ENCODE measurements at places on chromosomes 16 and 17. TPM values are rescaled to one million over a fixed set of nuclear protein-coding genes. Genes with fewer than 3 reads are reported as not detected.

DNA sequence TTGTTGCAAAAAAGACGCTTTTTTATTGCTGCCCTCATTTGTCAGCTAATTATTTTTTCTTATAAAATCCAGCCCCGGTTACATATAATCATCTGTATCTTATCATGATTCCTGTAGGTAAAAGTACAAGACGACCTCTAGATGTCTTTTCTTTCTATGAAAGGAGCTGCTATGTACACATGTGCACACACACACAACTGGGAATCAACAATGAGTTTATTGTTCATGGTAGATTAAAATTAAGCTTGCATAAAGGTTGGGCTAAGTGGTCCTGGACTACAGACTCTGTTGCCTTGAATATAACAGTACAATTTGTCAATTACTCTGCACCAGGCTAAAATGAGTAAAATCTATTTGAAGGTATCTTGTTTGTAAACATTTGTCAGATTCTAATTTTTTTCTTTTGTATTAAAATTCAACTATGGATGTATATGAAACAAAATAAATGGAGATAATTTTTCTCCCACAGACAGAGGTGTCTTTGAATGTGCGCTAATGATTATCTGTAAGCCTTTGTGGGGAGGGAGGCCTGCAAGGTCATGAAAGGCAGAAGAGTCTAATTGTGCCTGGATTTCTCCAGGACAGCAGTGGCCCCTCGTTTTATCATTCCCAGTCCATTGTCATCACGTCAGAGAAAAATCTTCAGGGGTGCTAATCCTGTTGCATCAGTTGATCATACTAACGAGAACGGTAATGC lies 13.4 kb downstream of the C17orf58 start:
- no peaks in the 10 kb centered on the region for H3K4me1 ChIP-seq
- H3K4me3 ChIP-seq = no peak overlapping the region
- no peak overlapping the region for H3K27ac ChIP-seq
- peaks cover 20% of the 10 kb centered on the region for H3K36me3 ChIP-seq

GRCh38 chr17:63285551-63285950 lies 160.6 kb downstream of the CYB561 start:
- H3K27ac ChIP-seq = no peak overlapping the region
- H3K27me3 ChIP-seq = peaks cover 6% of the 10 kb centered on the region
- H3K4me1 ChIP-seq = no peaks in the 10 kb centered on the region
- no peak for DNase-seq
- H3K4me3 ChIP-seq = no peak overlapping the region

DNA sequence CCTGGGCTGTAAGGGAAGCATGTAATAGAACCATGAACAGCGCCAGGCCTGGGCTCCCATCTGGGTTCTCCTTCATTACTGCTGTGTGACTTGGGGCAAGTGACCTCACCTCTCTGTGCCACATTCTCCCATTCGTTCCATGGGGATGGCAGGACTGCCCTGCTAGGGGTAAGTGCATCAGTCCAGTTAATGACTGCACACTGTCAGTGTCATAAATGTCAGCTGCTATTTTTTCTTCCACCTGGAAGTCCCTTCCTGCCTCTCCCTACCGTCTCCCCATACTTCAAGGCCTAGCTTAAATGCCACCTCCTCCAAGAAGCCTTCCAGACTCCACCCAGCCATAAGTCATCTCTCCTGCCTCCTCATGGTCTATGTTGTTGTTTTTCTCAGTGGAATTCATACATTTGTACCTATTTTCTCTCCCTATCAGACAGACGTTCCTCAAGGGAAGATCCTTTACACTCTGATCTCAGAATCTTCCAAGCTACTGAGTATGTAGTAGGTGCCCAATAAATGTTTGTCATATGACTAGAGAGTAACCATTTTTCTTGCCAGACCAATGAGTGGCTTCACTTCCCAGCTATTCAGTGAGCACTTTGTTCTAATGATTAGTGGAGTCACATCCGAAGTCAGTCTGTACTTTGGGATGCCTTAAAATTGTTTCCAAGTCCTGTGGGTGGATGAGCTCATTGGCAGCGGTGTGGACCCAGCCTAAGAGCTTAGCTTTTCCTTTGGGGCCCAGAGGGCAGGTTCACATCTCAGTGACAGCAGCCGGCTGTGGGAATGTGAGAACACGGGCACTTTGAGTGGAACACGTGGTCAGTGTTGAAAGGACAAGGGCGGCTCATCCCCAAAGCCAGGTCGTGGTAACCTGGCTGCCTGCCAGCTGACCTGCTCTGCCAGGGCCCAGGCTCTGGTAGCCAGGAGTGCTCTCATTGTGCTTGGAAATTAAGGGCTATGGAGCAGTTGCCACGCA lies 147.5 kb upstream of the GSE1 start:
- no peaks in the 10 kb centered on the region for H3K36me3 ChIP-seq
- DNase-seq = no peak
- H3K4me3 ChIP-seq = no peak overlapping the region
- H3K27me3 ChIP-seq = peaks cover 27% of the 10 kb centered on the region
- no peak overlapping the region for H3K27ac ChIP-seq

Gene GEMIN4
- total RNA-seq = 64.2 TPM

Gene ALDH3A1
- total RNA-seq = not detected

Gene SHISA6
- not detected for total RNA-seq

- no peak for DNase-seq
- peaks cover 11% of the 10 kb centered on the region for H3K27me3 ChIP-seq
- H3K4me1 ChIP-seq = no peaks in the 10 kb centered on the region
These were observed at the start of gene ST6GALNAC1 for GRCh38 chr17:76643553-76644148. Gene ST6GALNAC1, minus strand, starts transcription at chr17:76643757. Its CDS starts 119 bp downstream, at chr17:76643638.

DNA sequence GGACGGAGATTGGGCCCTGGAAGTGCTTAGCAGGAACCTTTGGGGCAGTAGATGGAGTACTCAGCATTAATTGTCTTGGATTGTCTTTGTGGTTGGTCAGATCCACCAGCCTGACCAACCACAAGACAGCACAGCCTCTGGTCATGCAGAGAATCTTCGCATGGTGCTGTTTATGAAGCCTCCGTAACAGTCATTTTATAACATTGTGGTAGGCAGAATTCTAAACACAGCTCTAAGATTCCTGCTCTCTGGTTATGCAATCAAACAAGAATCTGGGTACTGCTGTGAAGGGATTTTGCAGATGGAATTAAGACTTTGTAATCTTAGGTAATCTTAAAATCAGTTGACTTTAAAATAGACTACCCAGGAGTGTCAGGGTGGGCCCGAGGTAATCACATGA lies 312.2 kb upstream of the GOT2 start:
- no peaks in the 10 kb centered on the region for H3K27me3 ChIP-seq
- DNase-seq = no peak
- H3K4me3 ChIP-seq = no peak overlapping the region
- no peak overlapping the region for H3K27ac ChIP-seq
- H3K4me1 ChIP-seq = no peaks in the 10 kb centered on the region

DNA sequence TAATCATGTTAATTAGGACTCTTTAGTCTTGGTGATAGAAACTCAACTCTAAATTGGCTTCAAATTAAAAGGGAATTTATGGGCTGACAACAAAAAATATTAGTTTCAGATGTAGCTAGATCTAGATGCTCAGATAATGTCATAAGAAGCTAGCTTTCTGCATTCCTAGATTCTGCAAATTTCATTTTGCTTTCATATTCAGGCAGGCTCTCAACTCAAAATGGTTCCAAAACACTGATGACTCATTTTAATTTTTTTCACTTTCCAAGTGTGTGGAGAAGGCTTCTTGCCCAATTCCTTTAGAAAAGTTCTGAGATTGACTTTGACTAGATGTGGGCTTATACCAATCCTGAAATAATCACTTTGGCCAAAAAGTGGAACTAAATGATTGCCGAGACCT lies 236.7 kb upstream of the GOT2 start:
- no peaks in the 10 kb centered on the region for H3K27me3 ChIP-seq
- no peak overlapping the region for H3K4me3 ChIP-seq
- no peaks in the 10 kb centered on the region for H3K36me3 ChIP-seq
- no peak for DNase-seq

Gene EVPL
- not detected for total RNA-seq

DNA sequence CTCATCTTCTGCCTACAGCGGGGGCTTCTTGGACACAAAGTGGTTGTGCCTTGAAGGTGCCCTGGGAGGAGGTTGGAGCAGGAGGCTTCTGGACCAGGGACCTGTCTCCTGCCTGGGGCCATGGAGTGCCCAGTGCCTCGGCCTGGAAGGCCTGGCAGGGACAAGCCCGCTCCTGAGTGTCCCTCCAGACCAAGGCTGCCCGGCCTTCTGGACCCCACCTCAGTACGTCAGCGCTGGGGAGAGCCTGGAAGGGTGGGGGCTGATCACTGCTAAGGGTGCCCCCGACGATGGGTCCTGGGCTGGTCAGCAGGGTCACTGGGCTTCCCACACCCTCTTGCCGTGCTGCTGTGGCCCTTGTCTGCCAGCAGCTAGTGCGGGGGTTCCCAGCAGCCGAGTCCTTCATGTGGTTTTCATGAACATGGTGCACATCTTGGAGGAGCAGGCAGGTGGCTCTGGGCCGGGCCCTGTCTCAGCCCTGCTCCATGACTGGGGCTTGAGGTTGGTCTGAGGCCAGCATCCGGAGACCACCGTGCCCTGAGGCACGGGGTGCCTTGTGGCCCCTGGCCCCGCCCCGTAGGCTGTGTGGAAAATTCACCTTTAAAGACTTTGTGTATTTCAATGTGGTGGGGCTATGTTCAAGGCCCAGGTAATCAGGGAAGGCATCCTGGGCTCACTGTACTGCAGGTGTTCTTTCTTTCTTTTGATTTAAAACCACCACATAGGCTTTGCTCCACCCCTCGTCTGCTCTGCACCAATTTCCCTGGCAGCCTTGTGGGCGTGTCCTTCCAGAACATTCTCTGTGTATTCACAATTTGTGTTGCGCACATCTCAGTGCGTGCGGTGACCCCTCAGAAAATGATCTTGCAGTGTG lies 22.4 kb downstream of the MGRN1 start:
- H3K36me3 ChIP-seq = peaks cover 24% of the 10 kb centered on the region
- H3K4me1 ChIP-seq = peaks cover 12% of the 10 kb centered on the region
- DNase-seq = no peak
- H3K27me3 ChIP-seq = no peaks in the 10 kb centered on the region

Gene PDILT
- not detected for total RNA-seq

DNA sequence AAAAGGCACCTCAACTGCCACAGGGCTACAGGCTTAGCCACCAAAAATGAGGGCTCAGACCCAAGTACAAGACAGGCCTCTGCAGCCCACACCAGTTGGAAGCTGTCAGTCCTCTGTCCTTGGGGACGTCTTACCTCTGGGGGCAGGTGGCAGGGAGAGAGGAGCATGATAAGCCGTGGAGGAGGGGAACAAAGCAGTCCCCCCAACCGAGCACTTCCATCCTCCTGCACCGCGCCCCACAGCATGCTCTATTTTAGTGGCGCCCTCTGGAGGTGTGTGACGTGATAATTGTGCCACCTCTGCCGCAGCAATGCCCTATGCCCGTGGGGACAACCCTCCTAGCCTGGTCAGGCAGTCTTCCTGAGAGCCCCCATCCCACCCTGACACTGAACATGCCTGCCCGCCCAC lies 13.6 kb downstream of the G6PC3 start:
- no peak overlapping the region for H3K27ac ChIP-seq
- no peak for DNase-seq
- H3K36me3 ChIP-seq = peaks cover 13% of the 10 kb centered on the region
- H3K4me3 ChIP-seq = no peak overlapping the region

Measured in activated T-helper 2 cell treated with anti-CD3 and anti-CD28 coated beads, Interferon-gamma antibody, Interleukin-2, Interleukin-4, amounts not matched to agents 10 μg/mL and 5 μg/mL and 100 μg/mL, durations not matched to agents 14 hours and 24 hours and 36 hours (primary cell).